Left forelimb (tissue), 1 donor: ENCODE measurements at places on chromosomes 13 and 19.

DNA sequence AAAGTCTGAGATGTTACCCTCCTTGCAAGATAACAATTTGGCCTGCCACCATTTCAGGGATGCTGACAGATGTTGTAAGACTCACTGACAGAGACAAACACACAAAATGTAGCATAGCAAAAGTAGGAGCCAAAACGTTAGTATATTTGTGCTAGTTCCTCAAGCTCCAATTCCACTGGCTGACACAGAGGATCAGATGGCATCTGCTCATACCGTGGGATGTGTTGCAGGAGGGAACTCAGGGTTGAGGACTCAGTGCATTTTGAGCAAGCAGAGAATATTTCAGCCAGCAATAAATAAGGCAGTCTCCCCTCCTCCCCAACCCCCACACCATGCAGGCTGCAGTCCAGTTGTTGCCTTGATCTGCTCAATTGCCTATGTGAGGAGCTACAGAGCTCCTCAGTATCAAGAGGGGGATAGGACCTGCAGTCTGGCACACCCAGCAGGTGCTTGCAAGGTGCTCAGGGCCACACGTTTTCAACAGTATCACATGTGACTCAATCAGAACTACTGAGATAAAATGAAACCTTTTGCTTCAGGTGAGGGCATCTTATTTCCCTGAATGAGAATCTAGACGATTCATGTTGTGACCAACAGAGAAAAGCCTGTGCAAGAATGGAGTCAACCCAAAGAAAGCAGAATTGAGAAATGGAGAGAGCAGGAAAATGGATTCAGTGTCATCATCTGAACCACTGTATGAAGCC, 23.6 kb upstream of the LRCH1 start:
- no peak for DNase-seq

DNA sequence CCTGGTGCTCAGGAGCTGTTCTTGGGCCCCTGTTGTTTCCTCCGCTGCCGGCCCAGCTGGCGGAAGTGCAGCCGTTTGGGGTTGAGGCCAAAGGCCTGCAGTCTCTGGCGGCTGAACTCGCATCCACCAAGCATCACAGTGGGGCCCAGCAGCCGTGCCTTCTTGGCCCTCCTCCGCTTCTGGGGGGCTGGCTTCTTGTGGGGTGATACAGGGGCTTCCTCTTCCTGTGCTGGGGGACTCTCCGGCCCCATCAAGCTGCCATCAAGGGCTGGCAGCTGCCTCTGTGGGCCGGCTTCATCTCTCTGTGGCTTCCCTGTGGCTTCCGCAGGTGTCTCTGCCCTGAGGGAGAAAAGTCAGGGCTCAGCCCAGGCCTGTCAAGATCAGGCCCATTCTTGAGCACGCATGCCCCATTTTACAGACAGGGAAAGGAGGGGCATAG, 10.3 kb downstream of the ATG4D start:
- no peak for DNase-seq

GRCh38 chr13:107370015-107370785, 802.3 kb upstream of the ARGLU1 start:
- no peak for DNase-seq

DNA sequence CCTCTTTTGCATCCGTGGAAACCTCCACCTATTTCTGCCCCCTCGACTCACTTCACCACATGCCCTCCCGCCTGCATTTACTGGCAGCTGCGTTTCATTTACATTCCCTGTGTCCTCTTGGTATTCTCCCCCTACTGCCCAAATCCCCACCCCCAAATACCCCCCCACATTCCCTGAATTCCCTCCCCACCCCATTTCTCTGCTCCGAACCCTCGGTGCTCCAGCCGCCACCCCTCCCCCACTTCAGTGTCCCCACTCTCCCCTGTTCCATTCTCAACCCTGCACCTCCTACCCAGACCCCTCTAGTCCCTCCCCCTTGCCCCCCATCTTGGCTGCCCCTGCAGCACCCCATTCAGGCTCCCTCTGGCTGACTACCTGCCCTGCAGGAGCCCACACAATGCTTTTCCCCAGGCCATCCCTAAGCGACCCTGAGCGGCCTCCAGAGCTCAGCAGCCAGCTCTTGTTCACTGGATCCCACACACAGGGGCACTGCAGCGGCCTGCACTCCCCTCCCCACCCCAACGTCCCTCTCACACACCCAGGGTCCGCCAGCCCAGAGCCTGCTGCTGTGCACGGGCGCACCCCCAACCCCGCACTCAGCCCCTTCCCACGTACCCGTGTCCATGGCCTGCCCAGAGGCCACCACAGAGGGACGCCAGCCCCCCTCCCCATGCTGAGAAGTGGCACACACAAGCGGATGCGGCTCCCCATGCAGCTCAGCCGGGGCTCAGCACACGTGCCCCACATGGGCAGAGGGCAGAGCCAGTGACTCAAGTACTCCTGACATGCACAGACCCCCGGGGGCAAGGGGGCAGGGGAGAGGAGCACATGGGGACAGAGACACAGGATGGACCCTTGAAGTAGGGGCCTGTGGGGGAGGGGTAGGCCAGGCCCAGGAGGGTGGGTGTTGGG, 26.3 kb downstream of the SHANK1 start:
- DNase-seq = no peak

GRCh38 chr19:58531034-58531840, 11.6 kb upstream of the ZBTB45 start:
- no peak for DNase-seq

- DNase-seq = no peak
These were observed 512.2 kb downstream of the DIAPH3 start for GRCh38 chr13:59651479-59651878.

GRCh38 chr13:75454497-75454896, 27.5 kb downstream of the TBC1D4 start:
- no peak for DNase-seq

DNA sequence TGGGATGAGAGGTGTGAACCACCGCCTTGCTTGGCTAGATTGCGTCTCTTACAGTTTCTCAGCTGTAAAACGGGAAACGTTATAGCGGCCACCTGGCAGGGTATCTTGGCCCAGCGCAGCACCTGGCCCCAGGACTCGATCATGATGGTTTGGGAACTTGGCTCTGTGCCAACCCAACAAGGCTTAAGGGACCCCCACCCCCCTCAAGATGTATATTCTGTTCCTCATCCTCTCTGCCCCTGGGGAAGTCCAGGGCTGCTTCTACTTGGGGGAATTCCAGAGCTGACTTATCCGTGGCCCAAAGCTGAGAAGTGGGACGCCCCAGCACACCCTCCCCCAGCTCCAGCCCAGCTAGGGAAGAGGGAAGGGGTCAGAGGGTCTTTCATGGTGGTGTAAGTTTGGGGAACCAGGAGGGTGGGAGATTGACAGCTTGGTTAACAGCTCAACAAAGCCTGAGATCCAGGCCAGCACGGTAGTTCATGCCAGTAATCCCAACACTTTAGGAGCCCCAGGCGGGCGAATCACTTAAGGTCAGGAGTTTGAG, 695 bp downstream of the ICAM1 start:
- DNase-seq = no peak

GRCh38 chr19:55193481-55193880, 13.4 kb upstream of the SYT5 start:
- no peak for DNase-seq

GRCh38 chr13:19862481-19863313, 752 bp downstream of the ZMYM5 start:
- peak; percentile 70 for DNase-seq

GRCh38 chr19:9981406-9982260, 28.7 kb downstream of the COL5A3 start:
- DNase-seq = no peak

DNA sequence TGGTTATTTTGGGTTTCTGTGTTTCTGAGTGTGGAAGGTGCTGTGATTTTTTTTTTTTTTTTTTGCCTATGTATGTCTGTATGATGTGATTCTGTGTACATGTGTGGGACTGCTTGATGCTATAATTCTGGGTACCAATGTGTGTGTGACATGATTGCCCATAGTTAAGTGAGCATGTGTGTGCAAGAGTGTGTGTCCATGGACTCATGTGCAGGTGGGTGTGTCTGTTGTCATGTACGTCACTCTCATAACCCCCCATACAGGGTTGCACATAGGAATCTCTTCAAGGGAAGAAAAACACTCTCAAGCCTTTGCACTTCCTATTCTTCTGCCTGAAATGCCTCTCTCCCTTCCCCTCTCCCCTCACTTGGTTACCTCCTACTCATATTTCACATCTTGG, 2.5 kb upstream of the PPP5C start:
- DNase-seq = no peak

GRCh38 chr19:43605875-43606568, 5.9 kb upstream of the SRRM5 start:
- DNase-seq = no peak

DNA sequence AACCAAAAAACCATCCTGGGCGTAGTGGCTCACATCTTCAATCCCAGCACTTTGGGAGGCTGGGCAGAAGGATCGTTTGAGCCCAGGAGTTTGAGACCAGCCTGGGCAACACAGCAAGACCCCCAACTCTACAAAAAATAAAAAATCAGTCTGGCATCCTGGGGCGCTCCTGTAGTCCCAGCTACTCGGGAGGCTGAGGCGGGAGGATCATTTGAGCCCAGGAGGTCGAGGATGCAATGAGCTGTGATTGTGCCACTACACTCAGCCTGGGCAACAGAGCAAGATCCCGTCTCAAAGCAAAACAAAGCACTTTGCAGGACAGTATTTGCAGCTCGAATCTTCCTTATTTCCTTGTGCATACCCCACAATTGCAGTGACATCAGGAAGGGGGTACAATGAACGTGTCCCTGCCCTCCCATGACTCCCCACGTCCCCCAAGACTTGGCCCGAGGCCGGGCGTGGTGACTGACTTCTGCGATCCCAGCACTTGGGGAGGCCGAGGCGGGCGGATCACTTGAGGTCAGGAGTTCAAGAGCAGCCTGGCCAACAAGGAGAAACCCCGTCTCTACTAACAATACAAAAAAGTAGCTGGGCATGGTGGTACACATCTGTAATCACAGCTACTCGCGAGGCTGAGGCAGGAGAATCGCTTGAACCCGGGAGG, 870 bp downstream of the NDUFB7 start:
- no peak for DNase-seq

- DNase-seq = no peak
These were observed 49.4 kb downstream of the SACS start for GRCh38 chr13:23384111-23384510.

DNA sequence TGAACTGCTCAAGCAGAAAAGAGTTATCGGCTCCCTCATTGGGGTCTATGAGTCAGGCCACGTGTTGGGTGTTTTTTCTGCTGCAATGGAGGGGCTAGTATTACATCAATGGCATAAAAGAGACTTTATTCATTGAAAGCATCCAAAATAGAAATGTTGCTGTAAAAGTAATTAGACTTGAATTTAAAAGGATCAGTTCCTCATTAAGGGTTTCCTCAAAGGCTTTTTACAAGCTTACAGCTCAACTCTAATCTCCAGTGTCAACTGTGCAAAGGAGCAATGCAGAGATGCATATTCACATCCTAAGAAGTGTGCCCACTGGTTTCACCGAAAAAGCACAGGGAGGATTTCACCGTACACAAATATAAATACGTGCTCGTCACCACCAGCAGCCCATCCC, 300.3 kb downstream of the FOXO1 start:
- no peak for DNase-seq

- DNase-seq = no peak
These were observed 75.1 kb downstream of the URI1 start for GRCh38 chr19:30017172-30017571.

- no peak for DNase-seq
These were observed 5.3 kb upstream of the CEACAM21 start for GRCh38 chr19:41570639-41571112.

- no peak for DNase-seq
These were observed 21.5 kb downstream of the PIN1 start for GRCh38 chr19:9856609-9857008.

- no peak for DNase-seq
These were observed 9.3 kb upstream of the INSR start for GRCh38 chr19:7303470-7303869.

DNA sequence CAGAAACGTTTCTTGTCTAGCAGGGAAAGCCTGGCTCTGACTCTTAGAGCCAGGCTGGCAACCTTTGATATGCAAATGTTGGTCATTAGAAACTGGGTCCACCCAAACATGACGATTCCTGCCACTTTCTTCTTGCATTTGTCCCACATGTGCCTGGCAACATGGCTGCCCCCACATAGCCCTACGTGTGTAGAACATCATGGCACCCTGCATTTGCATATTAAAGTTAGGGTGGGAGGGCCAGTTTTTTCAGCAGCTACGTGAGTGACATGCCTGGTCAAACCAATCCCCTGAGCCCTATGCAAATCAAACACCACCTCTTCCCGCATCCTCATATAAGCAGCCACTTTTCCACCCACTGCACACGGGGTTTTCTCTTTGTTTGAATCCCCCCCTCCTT, 95.0 kb downstream of the LIG4 start:
- no peak for DNase-seq

GRCh38 chr13:19927117-19927748, 31.3 kb upstream of the ZMYM2 start:
- no peak for DNase-seq

GRCh38 chr13:30378191-30378590, 44.1 kb upstream of the UBE2L5 start:
- no peak for DNase-seq

- no peak for DNase-seq
These were observed 9.4 kb downstream of the LTBP4 start for GRCh38 chr19:40610396-40611064.

- DNase-seq = no peak
These were observed 3.4 kb upstream of the TGFB1 start for GRCh38 chr19:41356984-41357739.

DNA sequence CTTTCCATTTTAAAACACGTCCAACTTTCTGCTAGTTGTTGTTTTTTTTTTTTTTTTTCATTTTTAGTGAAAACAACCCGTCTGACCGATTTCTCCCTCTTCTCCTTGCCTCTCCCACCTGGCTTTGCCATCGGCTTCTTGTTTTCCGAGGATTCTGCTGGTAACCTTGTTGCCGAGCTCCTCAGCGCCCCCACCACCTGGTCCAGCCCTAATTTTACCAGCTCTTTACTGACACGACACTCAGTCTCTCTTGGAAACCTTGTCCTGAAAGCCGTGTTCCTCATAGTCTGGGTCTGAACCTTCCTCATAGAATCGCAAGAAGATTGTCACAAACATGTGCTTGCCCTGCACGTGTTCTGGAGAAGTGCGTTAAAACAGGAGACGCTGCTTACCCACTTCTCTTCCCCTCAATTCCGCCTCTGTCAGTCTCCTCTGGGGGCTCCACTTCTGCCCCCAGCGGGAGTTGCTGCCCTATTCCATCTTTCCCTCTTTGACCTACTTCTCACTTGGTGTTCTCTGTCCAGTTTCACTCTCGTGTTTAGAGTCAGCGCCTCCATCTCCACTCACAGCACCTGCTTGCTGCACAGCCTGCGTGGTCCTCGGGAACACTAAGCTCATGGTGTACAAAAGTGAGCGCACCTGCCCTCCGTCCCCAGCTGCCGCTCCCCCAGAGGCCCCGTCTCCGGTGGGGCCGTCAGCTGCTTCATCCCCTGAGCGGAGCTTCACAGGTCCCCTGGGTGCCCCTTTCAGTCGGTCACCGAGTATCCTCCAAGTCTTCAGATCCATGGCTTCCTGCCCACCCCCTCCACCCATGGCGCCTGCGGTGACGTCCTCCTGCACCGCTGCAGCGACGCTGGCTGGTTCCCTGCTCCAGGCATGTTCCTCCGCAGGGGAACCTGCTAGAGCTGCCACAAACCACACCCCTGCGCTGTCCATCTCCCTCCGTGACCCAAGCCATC, 65.1 kb downstream of the TM9SF2 start:
- DNase-seq = no peak
